Esophagus mucosa (tissue), 1 donor: ENCODE measurements at places on chromosomes 12 and 14. TPM values are rescaled to one million over a fixed set of nuclear protein-coding genes. Genes with fewer than 3 reads are reported as not detected.
A peak's percentile ranks its signal among the peaks of the same experiment; 100 is the strongest.

DNA sequence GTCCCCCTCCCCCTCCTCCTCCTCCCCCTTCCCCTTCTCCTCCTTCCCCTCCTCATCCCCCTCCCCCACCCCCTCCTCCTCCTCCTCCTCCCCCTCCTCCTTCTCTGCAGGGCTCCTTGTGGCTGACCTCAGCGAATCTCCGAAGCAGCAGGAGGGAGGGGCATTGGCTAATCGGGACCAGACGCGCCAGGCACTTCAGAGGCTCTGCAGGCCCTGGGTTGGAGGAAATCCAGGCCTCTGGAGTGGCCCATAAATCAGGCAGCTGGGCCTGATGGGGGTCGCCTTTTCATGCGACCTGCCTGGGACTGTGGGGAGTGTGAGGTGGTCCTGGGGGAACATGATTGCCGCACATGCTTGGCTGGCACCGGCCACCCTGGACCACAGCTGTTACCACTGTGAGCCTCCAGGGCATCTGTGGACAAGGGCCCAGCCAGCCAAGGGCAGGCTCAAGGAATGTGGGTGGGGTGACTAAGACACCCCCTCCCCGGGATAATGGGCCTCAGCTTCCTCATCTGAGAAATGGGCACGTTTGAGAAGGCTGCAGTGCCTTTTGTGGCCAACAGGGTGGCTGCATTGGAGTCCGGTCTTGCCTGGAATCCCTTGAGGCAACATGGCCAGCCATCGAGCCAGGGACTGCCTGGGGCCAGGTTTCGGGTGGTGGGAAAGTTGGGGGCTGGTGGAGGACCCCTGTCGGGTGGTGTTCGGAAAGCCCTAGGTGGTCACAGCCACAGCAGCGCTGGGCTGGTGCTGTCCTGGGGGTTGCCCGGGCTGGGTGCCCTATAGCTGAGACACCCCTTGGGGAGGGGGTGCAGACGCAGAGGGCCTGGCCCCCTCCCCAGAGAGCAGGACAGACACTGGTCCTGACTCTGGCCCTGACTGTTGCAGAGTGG, 12.0 kb downstream of the KIF26A start:
- ATAC-seq, result no peak

DNA sequence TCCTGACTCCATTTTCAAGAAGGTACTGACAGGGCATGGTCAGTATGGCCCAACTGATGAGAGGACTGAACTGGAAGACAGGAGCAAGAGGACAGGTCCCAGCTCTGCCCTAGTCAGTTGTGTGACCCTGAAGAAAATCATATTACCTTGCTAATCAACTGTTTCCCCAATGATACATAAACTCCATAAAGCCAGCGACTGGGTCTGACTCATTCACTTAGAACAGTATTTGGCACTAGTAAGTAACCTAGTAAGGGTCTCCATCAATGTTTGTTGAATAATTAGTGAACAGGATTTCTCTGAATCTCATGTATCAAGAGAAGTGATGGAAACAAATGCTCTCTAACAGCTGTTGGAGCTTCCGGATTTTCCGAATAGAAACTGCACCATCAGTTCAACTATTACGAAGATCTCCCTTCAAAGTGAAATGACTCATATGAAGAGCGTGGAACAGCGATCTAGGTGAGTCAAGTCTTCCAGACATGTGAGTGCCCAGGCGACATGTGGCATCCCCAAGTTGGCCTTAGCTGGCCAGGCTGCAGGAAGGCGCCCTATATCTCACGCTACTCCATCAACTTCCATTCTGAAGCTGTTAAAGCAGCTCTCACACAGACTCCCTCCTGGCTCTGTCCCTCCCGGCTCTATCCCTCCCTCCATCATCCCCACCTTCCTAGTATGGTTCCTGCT, 94.5 kb downstream of the TTC7B start:
- ATAC-seq, result peak; percentile 13

- ATAC-seq, result no peak
These were observed 152.0 kb upstream of the CCND2 start for GRCh38 chr12:4121506-4122020.

DNA sequence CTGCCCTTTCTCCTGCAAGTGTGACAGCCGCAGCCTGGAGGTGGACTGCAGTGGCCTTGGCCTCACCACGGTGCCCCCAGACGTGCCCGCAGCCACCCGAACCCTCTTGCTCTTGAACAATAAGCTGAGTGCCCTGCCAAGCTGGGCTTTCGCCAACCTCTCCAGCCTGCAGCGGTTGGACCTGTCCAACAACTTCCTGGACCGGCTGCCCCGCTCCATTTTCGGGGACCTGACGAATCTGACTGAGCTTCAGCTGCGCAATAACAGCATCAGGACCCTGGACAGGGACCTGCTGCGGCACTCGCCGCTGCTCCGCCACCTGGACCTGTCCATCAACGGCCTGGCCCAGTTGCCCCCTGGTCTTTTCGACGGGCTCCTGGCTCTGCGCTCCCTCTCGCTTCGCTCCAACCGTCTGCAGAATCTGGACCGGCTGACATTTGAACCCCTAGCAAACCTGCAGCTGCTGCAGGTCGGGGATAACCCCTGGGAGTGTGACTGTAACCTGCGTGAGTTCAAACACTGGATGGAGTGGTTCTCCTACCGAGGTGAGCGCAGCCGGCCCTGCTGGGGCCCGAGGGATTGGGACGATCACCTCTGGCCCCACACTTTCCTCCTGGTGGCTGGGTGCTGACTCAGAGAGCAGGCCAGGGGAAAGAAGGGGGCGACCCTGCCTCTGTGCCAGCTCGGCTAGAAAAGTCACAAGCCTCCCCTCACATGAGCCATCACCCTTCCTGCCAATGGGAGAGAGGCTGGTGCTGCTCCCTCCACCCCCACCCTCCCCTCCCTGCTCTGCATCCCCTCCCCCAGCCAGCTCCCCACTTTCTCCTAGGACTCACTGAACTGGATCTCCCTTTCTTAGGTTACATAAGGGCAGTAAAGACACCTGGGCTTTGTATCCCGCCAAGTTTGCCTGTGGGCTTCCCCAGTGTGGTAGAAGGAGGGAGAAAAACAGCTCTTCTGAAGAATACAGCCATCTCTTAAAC, 10.9 kb downstream of the LRTM2 start:
- ATAC-seq, result peak; percentile 83

GRCh38 chr14:96858643-96859042, 61.5 kb downstream of the VRK1 start:
- no peak for ATAC-seq

DNA sequence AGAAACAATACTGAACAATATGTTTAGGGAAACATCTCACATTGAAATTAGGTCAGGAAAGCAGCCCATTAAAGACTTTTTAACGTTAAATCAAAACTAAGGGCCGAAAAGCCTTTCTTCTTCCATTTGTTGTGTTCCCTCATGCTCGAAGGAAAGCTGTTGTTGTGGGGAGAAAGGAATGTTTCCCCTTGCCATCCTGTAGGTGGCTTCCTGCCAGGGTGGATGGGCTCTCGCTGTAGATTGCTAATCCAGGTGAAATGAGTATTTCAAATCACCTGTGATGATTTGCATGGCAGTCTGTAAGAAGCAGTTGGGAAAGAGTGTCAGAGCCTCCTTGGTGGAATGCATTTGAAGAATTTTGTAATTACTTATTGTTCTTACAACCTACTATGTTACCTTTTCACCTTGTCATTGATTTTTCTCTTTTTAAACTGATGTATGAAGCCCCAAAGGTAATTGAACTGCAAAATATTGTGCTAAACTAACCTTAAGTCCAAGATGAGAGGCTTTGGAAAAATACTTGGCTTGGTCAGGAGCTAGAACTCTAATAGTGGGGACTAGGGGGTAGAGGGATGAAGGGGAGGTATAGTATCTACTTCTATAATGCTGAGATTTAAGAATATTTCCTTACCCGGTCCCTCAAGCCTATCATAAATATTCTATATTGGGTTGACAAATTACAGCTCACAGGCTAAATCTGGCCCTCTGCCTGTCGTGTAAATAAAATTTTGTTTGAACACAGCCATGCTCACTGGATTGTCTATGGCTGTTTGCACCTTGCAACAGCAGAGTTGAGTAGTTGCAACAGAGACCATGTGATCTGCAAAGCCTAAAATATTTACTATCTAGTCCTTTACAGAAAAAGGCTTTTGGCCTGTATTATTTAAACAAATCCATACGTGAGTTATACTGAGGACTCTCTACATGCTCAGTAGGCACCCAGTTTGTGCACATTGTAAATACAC, 7.7 kb upstream of the DCP1B start:
- no peak for ATAC-seq

CPNE8 gene
- total RNA-seq, result 11.2 TPM

PARP11 gene
- 6.9 TPM for total RNA-seq

- no peak for ATAC-seq
These were observed 16.8 kb downstream of the ERO1A start for GRCh38 chr14:52678591-52678990.

DNA sequence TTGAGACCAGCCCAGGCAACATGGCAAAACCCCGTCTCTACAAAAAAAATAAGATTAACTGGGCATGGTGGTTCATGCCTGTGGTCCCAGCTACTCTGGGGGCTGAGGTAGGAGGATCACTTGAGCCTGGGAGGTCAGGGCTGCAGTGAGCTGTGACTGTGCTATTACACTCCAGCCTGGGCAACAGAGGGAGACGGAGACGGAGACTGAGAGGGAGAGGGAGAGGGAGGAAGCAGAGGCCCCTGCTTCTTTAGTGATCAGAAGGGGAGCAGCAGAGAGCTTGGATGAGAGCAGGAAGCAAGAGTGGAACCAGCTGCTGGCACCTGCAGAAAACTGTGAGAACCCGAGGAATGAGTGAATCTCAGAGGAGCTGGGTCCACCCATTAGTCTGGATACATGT, 45.9 kb downstream of the ISCA2 start:
- no peak for ATAC-seq

DNA sequence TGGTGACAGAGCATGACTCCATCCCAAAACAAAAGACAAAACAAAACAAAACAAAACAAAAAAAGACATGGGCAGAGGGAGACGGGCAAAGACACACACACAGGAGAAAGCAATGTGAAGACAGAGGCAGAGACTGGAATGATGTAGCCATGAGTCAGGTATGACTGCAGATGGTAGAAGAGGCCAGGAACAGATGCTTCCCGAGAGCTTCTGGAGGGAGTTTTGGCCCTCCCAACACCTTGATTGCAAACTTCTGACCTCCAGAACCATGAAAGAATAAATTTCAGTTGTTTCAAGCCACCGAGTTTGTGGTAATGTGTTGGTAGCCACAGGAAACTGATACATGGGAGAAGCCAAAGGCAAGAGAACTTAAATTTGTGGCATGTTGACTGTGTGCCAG, 27.1 kb downstream of the VWF start:
- peak; percentile 46 for ATAC-seq

DNA sequence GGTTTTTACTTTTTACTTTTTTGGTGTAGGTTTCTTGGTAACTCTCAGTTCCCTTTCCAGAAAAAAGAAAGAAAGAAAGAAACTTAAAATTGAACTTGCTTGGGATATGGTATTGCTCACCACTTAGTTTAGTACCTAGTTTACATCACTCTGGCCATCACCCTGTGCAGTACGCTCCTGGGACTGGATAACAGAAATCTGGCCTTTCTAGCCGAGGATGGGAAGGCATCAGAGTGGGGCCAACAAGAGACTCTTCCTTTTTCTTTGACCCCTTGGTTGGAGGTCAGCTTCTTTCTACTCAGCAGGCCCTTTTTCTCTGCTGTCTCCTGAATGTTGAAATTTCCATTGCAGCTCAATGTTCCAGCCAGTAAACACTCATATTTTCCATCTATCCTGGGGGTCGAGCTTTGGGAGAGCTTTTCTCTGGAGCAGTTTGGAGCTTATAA, 156.6 kb downstream of the TGFB3 start:
- ATAC-seq, result no peak

GRCh38 chr12:48787791-48788523, 932 bp downstream of the ADCY6 start:
- peak; percentile 22 for ATAC-seq

DNA sequence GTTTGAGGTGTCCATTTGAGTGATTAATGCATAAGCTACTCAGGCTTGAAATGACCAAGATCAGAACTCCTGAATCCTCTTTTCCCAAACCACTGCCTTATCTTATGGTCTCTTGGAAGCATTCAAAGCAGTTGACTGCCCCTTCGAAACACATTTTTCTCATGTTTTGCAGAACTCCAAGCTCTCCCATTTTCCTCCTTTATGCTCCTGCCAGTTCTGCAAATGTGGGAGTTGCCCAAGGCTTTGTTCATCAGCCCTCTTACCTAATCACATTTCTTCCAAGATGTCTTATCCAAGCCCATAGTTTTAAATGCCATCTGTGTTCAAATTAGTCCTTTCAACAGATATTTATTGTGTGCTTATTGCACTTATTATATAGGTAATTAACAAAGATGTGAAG, 1.8 kb upstream of the DNAAF2 start:
- no peak for ATAC-seq

DNA sequence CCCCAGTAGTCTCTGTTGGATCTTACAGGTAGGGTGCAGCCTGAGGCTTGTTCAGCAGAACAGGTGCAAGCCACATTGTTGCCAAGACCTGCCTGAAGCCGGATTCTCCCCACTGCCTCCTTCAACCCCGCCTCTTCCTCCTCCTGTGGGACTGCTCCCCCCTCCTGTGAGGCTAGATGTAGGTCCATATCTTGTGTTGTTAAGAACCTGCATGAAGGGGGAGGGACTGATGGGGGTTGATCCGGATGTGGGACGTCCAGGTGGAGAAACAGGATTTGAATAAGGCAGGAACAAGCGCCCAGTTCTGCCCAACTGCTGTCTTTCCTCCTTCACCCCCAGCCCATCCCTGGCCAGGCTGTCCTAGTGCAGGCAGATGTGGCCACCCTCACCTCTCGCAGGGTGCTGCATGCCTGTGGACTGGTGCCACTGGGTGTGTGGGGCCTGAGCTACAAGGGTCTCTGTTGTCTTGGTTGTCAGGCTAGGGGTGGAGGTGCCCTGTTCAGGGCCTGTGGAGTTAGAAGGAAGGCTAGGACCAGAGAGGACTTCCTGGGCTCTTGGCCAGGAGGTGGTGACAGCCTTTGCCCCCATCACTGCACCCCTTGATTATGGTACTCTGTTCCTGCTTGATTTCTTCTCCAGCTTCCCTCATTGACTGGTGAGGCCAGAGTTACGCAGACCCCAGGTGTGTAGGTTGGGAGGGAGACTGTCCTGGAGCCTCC, 1.4 kb downstream of the NR4A1 start:
- peak; percentile 2 for ATAC-seq
